Activated CD4-positive, alpha-beta T cell treated with anti-CD3 and anti-CD28 coated beads, Interleukin-2, amount 50 U/mL, for 4 hours (primary cell): ENCODE measurements at places on chromosomes 11 and 22.

GRCh38 chr22:42842658-42843370, 14.3 kb downstream of the ARFGAP3 start:
- no peak for DNase-seq

DNA sequence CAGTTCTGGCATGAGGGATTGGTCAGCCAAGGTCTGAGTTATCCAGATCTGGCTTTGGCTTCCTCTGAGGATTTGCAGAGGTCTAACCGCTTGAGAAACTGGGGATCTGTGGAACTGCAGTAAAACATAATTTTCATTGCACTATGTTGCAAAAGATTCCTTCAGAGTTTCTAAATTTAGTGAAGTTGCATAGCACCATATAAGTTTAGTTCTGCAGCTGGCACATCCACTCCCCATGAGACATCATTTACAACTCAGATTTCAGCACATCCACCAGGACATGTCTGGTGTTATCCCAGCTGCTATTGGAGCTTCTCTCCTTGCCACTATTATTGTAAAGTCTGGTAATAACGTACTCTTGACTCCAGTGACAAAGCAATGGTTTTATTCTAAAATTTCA, 181.5 kb downstream of the CWF19L2 start:
- DNase-seq = no peak

DNA sequence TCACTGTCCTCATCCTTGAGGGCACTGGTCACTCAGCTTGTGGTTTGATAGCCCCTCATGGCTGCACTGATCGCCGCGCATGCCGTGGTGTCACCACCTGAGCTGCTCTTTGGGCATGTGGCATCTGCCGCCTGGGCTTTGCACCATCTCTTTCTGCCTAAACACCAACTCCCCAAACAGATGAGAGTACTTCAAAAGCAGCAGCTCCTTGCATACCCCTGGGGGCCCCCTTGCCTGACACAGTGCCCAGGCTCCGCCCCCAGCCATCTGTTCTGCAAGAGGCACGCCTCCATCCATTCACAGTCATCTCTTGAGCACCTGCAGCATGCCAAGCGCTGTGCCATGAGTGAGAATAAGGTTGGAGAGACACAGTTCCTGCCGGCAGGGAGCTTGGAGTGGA, 104.5 kb upstream of the B3GAT1 start:
- DNase-seq = no peak

- no peak for DNase-seq
Observed at GRCh38 chr22:42188808-42189447, 58.3 kb upstream of the CYP2D6 start.

- DNase-seq = no peak
Observed at GRCh38 chr11:34727228-34727737, 106.4 kb downstream of the EHF start.

DNA sequence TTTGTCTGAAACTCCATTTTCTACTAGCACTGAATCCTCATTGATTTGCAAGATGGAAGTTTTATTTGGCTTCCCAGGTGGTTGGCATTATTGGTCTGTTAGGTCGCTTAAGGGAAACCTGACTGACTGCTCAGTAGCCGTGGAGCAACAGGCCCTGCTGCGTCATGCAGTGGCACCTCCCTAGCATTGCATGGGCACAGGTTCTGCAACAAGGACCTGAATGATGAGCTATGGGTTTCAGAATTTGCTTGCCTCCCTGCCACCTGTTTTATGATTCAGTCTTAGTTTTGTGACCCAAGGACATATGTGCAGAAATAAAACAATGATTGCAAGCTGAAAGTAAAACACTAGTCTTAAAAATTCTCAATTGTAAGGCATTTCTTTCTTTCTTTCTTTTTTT, 128.5 kb downstream of the SLC1A2 start:
- DNase-seq = no peak

GRCh38 chr11:7642747-7643146, 30.6 kb downstream of the CYB5R2 start:
- DNase-seq = no peak

DNA sequence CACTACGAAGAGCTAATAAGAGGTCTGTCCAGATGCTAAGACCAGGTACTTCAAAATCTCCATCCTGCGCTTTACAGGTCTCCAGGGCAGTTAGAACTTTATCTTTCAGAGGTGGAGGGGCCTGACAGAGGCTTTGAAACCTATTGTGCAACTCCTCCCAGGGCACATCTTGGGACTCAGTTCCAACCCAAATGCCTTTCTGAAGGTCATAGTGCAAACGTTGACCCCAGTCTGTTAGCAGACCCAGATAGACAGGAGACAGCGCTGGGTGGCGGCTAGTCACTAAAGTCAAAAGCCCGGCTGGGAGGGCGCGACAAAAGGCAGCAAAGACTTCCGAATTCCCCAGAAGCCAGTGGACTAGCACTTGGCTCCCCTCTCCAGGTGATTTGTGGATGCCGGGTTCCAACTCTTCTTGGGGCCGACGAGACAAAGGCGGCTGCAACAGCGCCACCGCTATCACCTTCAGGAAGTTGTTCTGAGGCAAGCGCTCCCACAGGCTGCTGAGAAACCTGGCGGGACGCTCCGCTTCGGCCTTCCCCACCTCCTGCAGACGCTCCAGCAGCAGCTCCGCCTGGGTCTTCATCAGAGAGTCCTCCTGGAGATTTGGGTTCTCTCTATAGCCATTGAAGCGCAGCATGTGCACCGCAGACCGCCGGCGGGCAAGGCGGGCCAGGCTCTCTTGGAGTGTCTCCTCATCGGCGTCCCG, 728 bp downstream of the FANCF start:
- peak; percentile 57 for DNase-seq

DNA sequence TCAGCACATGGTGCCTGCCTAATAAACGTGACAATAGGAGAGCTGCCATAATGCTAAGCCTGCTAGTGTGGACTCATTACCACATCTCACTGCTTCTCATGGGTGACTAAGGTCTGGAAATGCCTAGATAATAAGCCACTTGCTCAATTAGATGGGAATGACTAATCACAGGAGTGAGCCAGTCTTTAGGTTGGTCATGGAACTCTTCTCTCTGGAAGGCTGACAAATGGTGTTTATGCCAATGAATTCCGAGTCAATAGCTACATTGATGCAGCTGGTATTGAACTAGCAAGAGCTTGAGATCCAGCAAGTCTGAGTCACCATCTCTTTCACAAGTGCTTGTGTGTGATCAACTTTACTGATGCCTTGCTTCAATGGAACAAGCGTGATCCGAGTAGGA, 334.9 kb downstream of the OPCML start:
- DNase-seq = no peak

DNA sequence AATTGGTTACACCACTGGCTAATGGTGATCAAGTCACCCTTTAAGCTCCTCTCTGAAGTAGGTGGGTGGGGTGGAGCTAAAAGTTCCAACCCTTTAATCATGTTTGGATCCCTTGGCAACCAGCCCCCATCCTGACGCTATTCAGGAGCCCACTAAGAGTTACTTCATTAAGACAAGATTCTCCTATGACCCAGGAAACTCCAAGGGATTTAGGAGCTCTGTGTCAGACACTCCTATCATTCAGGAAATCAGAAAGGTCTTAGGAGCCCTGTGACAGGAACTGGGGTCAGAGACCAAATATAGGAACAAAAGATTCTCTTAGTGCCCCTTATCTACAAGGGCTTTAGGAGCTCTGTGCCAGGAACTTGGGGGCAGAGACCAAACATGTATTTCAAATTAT, 141.3 kb downstream of the ATG16L2 start:
- no peak for DNase-seq

DNA sequence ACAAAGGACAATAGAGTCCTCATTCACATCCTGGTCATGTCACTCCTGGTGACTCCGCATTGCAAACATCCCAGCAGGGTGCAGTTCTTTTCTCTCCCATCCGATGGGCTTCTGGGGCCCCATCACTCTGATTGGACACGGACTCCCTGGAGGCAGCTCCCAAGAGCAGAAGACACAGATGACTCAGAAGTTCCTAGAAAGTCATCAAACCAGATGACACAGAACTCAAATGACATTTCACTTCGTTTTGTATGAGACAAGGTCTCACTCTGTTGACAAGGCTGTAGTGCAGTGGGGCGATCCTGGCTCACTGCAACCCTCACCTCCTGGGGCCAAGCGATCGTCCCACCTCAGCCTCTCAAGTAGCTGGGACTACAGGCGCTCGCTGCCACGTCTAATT, 33.2 kb downstream of the ZNF195 start:
- no peak for DNase-seq

GRCh38 chr11:125070699-125071254, 7.7 kb downstream of the SLC37A2 start:
- DNase-seq = no peak

DNA sequence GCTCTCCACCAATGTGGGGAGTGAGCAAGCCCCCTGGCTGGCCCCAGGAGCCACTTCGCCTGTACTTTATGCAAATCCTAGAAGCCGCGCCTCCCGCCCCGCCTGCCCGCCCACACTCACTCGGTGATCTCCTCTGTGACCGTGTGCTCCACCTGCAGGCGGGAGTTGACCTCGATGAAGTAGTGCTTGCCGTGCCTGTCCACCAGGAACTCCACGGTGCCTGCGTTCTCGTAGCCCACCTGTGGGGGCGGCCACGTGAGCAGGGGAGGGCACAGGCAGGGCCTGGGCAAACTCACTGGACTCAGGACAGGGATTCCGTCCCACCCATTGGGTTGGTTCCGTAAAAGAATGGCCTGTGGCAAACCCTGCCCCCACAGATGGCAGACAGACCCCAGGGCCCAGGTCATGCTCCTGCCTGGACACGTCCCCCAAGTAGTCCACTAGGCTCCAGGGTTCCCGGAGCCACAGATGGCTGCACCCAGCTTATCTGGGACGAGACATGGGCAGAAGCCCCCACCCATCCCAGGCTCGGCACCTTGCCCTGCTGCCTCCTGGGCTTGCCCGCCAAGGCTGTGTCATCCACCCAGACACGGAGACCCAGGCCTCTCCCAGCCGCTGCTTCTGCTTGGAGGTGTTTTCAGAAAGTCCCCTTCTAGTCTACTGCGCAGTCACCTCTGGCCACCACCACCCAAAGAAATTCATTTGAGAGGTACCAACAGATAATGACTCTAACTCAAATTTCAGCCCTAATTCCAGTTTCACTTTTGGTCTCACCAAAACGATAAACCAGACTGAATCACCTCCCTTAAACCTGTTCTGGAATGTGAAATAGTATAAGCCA, 12.1 kb downstream of the LRFN4 start:
- DNase-seq = peak; percentile 79

DNA sequence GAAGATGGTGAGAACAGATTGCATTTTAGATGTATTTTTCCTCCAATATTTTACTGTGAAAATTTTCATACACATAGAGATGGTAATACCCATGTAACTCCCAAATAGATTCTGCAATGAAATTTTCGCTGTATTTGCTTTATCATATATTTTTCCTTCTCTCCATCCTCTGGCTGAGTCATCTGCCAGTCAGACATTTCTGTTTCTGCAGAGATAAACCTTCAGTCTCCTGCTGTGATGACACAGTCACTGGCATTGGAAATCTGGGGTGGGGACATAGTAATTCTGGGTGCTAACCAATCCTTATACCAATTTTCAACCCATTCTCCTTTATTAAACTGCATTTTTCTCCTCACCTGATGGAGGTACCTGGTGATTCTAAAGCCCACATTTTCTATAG, 33.7 kb downstream of the SVIP start:
- no peak for DNase-seq

DNA sequence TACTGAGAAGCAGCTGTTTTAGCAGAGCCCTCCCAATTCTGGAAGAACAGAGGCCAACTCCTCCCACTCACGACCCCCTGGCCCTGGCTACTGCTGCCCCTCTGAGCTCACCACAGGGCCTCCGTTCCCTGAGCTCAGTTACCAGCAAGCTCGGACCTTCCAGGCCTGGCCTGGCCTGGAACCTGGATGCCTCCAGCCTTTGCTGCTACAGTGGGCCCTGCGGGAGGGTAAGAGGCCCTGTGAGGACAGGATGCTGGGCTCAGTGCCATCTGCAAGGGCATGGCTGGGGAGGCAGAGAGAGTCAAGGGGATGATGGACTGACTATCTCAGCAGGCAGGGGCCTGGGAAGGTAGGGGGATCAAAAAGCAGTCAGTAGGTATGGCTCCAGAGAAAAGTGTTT, 209.9 kb upstream of the NCAM1 start:
- no peak for DNase-seq

GRCh38 chr11:40130427-40130826, 1329.0 kb downstream of the LRRC4C start:
- no peak for DNase-seq

GRCh38 chr11:58579192-58580129, 598 bp downstream of the ZFP91 start:
- DNase-seq = peak; percentile 93

- DNase-seq = no peak
Observed at GRCh38 chr22:46067159-46068111, 82.9 kb upstream of the PPARA start.

DNA sequence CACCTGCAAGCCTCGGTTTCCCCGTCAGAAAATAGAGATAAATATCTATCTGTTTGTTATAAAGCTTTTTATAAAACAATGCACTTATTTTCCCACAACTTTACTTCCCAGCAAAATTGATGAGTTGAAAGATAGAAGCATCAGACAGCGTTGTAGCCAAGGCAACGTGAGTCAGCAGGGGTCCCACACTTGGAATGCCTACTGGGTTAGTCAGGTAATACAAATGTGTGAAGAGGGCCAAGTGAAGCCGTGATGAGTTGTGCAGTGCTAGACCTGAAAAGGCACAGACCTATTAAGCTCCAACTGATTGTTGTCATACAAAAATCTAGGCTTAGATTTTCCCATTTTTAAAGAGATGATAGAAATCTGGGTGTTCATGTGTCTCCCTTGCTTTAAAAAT, 118.7 kb downstream of the PGR start:
- no peak for DNase-seq

DNA sequence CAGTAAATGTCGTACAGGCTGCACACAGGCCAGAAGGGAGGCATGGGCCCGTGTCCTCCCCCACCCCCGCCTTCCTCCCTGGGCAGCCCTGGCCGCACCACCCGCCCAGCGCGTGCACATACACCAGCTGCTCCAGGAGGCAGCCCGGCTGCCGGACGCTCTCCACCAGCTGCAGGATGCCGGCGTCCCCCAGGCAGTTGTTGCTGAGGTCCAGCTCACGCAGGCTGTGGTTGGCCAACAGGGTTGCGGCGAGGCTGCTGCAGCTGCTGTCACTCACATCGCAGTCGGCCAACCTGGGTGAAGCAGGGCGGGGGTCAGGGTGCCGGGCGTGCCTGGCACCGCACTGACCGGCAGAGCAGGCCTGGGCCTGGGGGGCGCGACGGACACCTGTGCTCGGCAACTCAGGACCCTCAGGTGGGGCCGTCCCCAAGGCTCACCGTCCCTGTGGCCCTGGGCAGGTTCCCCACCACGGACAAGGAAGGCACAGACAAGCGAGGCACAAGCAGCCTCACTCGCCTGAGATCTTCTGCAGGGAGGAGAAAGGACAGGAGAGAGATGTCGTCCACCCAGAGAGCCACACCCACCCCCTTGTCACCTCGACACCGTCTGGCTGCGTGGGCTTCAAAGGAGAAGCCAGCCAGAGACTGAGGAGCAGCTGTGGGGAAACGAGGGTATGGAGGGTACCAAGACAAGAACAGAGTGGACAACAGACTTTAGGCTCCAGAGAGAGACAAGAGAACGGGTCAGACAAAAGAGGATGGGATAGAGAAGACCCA, 12.1 kb downstream of the RNH1 start:
- no peak for DNase-seq

GRCh38 chr11:78189851-78190250, 1.1 kb downstream of the USP35 start:
- no peak for DNase-seq
